ENCODE measurements at places on chromosomes 2 and 18.

- DNase-seq, result no peak
These were observed 150.6 kb downstream of the MYCN start for GRCh38 chr2:16090650-16091575.

DNA sequence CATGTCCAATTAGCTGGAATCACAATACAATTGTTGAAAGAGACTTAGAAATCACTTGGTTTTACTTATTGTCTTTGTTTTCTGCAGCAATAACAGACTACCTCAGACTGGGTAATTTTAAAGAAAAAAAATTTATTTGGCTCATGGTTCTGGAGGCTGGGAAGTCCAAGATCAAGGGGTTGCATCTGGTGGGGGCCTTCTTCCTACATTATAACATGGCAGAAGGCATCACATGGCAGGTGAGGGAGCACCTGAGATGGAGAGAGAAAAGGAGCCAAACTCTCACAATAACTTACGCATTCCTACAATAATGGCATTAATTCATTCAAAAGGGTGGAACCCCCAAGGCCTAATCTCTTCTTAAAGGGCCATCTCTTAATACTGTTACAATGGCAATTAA is 37.5 kb upstream of the KLHL14 start:
- no peak for DNase-seq

DNA sequence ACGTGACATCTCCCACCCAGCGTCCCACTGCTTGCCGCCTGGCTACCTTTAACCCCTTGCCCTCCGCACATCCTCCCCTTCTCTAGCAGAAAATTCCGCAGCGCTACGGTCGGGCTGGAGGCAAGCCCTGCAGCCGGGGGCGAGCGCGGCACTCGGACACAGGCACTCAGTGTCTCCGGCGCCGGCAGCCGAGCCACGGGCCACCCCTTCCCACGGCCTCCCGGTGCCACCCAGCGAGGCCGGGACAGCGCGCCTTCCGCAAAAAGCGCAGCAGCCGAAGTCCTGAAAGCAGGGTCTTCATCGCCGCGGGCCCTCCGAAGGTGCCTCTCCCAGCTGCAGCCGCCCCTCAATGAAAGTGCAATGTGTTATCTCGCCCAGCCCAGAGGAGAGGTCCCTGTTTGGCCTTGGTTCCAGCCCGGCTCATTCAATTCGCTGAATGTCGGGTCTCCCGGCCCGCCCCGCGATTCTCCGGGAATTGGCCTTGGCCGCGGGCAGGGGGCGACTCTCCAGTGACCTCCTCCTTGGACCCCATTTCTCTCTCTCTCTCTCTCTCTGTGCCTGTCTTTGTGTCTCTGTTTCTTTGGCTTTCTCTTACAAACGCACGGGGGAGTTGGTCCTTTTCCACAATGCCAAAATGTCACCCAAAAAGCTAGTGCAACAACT is 1.1 kb downstream of the DLGAP1 start:
- no peak for DNase-seq

- DNase-seq, result no peak
These were observed 79.6 kb upstream of the MYCN start for GRCh38 chr2:15860760-15861159.

Measured in GM04504 (cell line).